ENCODE measurements at places on chromosomes 5 and 9.

DNA sequence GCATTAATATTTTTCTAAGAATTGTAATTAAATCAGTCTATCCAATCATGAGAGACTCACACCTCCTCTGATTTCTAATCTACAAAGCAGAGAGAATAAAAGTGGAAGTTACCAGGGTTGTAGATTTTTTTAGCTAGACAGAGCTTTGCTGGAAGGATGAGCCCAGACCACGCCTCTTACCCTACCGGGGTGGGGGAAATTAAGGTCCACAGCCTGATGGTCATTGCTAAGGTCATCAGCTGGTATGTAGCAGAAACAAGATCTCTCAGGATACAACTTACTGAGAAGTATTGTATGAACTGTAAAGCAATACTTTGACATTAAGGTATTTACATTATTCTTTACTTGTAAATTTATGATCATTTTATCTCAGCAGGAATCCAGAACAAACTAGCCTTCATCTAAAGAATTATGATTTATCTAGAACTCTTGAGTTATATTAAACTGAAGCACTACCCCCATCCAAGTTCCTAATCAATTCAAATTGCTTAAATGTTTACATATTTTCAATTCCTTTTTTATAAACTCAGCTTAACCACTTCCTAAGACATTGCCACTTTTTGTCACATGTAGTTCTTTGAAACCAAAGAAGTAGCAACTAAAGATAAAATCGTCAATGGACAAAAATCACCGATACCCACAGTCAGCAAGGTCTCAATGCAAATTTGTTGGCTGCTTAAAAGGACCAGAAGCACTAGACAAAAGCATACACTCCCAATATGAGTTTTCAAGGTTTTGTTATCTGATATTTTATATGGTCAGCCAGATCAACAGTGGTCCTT, 225.8 kb upstream of the DAPK1 start:
- DNase-seq = no peak

DNA sequence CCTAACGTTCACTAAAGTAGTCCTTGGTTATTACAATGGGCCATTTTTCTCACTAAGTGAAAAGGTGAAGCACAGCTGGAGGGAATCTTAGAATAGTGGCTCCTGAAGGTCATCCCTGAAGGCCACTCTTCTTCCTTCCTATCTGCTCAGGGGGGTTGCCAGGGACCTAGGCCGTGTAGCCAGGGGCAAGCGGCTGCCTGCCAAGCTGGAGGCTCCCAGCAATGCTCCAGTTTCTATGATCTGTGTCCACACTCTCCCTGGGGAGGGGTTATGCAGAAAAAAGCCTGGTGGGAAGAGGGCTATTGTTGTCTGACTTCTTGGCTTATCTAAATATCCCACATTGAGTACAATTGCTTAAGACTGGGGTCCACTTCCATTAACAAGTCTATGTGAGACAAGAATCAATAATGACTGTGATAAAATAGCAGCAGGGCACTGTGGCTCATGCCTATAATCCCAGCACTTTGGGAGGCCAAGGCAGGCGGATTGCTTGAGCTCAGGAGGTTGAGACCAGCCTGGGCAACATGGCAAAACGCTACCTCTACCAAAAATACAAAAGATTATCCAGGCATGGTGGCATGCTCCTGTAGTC, 3.8 kb downstream of the NMRK1 start:
- DNase-seq = no peak

GRCh38 chr5:458547-459353, 15.8 kb downstream of the EXOC3 start:
- DNase-seq = no peak

DNA sequence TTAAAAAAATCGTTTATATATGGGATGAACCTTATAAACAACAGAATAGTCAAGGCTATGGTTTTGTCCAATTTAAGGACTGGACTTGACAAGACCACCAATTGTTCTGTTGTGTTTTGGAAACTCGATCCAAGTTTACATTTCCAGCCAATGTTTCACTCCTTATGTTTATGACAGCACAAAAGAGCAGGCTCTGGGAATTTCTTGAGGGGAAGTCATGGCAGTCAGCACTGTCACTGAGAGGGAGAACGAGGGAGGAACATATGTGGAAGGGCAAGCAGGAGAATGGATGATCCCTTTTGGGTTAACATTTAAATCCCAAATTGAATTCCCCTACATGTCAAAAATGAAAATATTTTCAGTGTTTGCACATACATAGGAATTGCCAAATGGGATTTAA, 292.5 kb downstream of the MARCHF11 start:
- DNase-seq = no peak

GRCh38 chr9:122366074-122366660, 4.7 kb upstream of the PTGS1 start:
- no peak for DNase-seq

DNA sequence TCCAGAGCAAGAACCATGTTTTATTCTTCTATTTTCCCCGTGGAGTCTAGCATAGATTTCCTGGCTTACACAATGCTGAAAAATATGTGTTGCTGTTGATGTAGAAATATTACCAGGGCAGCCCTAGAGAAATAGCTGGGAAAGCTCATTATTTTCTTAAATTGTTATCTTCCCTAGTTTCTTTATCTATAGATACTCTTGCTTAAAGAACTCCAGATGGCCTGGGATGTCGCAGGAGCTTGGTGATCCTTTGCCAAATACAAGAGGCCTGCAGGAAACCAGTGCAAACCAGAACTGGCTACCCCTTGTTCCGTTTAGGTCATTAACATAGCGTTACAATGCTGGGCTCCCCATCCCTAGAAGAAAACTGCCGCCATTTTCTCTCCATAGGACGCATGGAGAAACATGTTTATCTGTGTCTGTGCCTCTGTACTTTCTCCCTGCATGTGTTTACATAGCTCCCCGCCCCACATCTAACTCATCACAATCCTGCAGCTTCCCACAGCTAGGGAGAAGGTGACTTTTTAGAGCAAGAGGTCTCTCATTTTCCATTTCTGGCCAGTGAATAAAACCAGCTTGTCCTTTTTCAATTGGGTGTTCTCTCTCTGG, 6.4 kb downstream of the PRLR start:
- DNase-seq = no peak

GRCh38 chr5:660491-661030, 32.6 kb downstream of the TPPP start:
- no peak for DNase-seq

GRCh38 chr5:151205411-151205810, 18.5 kb downstream of the CCDC69 start:
- DNase-seq = no peak

DNA sequence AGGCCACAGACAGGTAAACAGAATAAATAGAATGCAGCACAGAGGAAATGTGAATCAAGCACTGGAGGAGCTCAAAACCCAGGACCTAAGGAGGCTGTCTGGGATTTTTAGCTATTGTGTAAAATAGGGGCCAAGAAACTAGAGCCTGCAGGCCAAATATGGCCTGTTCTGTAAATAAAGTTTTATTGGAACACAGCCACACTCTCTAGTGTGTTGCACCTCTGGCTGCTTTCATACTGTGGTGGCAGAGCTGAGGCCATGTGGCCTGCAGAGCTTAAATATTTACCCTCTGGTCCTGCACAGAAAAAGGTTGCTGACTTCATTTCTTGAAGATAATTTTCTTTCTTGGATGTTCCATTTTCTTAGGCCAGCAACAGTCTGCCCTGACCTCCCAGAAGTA, 136.4 kb downstream of the WDR41 start:
- DNase-seq = no peak

DNA sequence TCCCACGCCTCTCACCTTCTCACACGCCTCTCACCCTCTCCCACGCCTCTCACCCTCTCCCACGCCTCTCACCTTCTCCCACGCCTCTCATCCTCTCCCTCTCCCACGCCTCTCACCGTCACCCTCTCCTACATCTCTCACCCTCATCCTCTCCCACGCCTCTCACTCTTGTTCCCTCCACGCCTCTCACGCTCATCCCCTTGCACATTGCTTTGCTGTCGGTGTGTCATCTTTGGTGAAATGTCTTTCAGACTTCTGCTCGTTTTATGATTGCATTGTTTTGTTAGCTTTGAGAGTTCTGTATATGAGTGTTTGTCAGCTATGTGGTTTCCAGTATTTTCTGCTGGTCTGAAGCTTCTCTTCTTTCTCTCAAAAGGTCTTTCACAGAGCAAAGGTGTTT, 102.7 kb downstream of the EHMT1 start:
- DNase-seq = no peak

DNA sequence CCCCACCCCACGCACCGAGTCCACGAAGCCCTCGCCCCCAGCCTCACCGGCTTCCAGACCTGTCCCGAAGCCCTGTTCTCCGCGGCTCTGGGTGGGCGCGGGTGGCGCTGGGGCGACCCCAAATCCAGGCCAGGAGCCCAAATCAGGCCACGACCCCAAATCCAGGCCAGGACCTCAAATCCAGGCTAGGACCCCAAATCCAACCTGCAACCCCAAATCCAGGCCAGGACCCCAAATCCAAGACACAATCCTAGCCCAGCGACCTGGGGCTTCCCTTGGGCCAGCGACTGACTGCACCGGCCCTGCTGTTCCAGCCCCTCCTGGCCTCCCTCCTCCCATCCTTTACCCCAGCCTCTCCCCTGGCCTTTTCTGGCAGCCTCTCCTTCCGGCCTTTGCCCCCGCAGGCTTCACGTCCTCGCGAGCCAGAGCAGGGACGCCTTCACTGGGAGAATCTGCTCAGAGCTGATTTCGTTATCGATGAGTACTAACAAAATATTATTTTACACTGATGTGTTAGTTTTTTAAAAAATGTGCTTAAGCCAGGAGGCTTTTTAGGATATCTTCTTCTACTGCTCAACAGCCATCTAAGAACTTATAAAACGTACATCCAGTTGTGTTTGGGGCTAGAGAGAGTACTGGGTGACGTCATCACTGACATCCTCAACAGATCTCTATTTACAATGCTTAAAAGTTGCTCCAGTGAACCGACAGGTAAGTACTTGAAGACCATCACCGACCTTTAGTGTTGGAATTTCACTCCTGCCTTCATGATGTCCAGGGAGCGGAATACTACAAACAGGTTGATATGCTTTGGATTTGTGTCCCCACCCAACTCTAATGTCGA, 34.7 kb downstream of the TRIP13 start:
- DNase-seq = no peak

- no peak for DNase-seq
Measured at GRCh38 chr9:108691614-108692013, 164.2 kb downstream of the ACTL7B start.

GRCh38 chr9:17230646-17231045, 95.8 kb downstream of the CNTLN start:
- no peak for DNase-seq

GRCh38 chr9:89026876-89027275, 35.6 kb downstream of the S1PR3 start:
- DNase-seq = no peak

GRCh38 chr5:36573438-36573837, 33.0 kb upstream of the SLC1A3 start:
- no peak for DNase-seq

- DNase-seq = no peak
Measured at GRCh38 chr5:151675611-151676313, 11.0 kb downstream of the SPARC start.

GRCh38 chr9:130129432-130130061, 42.7 kb upstream of the NCS1 start:
- DNase-seq = no peak

DNA sequence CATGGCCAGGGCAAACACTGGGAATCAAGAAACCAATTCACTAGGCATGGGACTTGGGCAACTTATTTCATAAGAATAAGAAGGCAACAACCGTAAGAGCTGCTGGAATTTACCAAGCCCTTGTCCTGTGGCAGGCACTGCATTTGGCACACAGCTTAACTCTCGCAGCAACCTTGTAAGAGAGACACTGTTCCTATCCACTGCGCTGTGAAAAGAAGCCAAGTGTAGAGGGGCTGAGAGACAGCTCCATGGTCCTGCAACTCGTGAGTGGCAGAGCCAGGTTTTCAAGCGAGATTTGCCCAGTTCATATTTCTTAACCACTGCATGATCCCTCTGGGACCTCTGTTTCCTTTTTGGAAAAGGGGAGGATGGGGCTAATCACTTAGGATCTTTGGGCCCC, 129.3 kb upstream of the STC2 start:
- DNase-seq = no peak

GRCh38 chr9:90393365-90394152, 249.1 kb downstream of the DIRAS2 start:
- no peak for DNase-seq

GRCh38 chr9:83035143-83035542, 27.8 kb downstream of the RASEF start:
- no peak for DNase-seq
